ENCODE measurements at places on chromosomes 16 and 17.
A peak's percentile ranks its signal among the peaks of the same experiment; 100 is the strongest.

GRCh38 chr17:32302037-32302436 is 36.4 kb downstream of the RHBDL3 start:
- no peak for DNase-seq

GRCh38 chr16:63628812-63629211 is 1493.1 kb downstream of the CDH11 start:
- no peak for DNase-seq

- DNase-seq, result no peak
Observed at GRCh38 chr17:29802246-29802645, 127.8 kb downstream of the SSH2 start.

- DNase-seq, result no peak
Observed at GRCh38 chr17:67570797-67571196, 146.9 kb upstream of the NOL11 start.

GRCh38 chr16:82899731-82900450 is 273.1 kb downstream of the CDH13 start:
- DNase-seq, result no peak

DNA sequence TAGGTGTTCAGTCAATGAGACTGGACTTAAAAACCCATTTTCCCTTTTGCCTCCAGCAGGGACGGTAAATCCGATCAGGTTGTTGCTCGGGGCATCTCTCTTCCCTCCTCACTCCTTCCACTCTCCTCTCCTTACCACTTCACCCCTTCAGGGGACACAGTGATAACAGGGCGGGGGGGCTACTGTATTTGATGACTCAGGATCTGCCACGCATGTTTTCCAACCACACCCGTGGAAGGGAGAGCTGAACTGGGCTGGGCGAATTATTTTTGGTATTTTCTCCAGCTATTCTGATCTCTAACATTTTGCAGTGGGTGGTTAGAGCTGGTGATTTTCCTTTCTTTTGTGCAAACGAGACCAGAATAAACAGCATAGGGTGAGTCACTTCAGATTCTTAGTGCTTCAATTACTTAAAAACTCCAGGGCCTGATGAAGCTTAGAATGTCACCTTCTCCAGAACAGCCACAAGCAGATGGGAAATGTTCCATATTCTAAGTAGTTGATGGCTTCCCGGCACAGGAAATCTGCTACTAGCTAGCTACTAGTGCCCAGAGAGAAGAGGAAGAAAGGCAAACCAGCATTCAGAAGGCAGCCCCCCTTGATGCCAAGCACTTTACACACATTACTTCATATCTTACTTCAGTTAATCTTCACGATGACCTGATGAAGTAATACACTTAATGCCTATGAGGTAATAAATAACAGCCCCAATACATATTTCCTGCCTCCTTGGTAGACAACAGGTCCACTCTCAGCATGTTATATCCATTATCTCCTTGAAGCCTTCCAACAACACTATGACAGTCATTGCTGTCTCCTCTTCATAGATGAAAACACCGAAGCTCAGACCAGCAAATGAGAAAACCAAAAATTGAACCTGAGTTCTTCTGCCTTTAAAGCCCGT is 74.1 kb downstream of the ASIC2 start:
- DNase-seq, result no peak

GRCh38 chr16:80054647-80055046 is 454.1 kb upstream of the MAF start:
- no peak for DNase-seq

DNA sequence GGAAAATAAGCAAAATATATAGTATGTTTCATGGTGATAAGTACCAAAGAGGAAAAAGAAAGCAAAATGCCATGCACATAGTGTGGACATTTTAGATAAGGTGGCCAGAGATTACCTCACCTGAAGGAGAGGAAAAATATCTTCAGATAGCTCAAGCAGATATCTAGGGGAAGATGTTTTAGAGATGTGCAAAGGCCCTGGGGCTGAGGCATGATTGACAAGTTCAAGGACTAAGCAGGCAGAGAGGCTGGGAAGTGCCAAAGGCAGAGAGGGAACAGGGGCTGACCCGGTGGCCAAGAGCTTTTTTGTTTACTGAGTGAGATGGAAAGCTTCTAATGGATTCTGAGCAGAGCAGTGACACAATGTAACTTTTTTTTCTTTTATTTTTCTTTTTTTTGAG is 4.4 kb upstream of the MT4 start:
- no peak for DNase-seq

DNA sequence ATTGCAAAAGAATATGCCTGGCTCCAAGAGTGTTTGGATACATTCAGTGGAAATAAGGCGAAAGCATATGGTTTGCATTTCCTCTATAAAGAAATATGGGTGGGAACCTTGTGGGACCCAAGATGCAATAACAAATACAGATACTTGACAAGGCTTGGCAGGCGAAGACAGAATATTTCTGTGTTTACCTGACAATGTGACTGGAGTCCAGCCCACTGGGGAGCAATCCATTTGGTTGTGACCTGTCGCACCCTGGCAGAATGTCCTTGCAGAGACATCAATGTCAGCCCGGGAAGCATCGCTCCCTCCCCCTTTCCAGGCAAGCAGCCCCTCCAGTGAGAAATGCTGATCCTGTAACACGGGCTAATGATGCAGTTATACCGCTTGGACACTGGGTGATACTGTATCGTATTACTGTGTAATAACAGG is 296.6 kb downstream of the MAF start:
- no peak for DNase-seq

GRCh38 chr17:34435182-34435928 is 72.3 kb upstream of the CCL1 start:
- no peak for DNase-seq

DNA sequence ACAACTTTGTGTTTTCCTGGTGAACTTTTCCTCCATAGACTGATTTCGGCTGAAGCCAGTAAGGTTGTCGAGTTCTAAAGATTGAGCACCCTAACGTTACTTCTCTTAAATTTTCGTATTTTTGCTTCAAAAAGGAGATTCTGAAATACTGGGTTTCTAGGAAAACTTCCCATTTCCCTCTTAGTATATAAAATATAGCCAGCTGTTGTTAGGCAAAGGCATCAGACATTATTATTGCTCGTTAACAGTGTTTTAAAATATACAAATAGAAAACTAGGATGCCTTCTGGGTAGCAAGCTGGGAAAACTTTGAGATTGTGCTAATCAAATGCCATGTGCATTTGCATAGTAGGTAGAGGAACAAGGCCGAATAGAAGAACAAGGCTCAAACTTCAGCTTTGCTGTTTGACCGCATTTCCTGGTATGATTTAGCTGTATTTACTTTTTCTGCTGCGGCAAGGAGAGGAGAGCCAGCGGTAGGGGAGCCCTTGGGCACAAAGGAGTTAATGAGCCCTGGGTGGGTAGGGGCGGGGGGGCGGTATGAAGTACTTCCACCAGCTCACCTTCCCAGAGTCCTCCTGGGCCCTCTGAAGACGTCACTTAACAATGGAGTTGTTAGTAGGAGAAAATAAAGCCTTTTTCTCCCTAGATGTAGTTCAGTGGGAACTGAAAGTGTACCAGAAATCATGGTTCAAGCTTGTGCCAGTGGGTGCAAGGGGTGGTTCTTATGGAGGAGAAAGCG is 151.9 kb downstream of the MSI2 start:
- peak; percentile 71 for DNase-seq

- DNase-seq, result no peak
Observed at GRCh38 chr16:56938664-56939513, 6.9 kb downstream of the HERPUD1 start.

DNA sequence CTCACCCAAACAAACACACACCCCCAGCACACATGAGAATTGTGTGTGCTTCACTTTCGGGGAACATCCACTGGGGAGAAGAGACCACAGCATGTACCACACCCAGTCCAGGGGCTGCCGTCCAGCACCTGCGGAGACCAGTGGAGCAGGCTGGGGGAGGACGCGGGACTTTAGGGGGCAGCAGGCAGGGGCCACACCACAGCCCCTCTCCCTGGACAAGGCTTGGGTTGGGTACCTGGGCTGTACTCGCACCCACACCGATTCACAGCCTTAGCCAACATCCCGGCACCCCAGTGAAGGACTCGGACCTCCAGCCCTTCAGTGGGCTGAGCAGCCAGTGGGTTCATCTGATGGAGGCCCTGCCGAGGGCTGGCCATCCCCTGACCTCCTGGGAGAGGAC is 63.3 kb downstream of the RBFOX3 start:
- no peak for DNase-seq

DNA sequence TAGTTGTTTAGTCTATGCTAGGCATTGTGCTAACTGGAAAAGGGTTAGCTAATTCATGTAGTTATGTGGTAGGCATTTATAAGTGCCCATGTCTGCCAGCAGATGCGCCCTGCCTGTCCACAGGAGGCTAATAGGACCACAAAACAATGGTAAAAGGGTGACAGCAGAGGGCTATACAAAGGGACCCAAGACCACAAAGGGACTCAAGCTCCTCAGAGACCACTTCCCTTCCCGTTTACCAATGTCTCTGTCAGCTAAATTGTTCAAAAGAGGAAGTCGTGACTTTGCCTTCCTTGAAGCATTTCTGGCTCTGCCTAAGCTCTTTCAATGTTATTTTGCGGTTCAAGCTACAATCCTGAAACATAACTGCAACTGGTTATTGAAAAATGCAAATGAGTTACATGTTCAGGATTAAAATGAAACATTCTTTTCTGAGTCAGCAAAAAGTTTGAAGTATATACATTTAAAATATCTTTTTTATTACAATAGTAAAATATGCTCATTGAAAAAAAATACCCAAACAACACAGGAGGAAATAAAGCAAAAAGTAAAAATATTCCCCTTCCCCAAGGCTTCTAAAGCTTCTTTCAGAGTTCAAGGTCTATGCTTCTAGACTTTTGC is 149.2 kb downstream of the MAF start:
- DNase-seq, result no peak

- no peak for DNase-seq
Observed at GRCh38 chr17:20967776-20968175, 75.0 kb downstream of the USP22 start.

GRCh38 chr17:56812901-56813388 is 20.8 kb downstream of the C17orf67 start:
- no peak for DNase-seq

- DNase-seq, result no peak
Observed at GRCh38 chr16:27777527-27777926, 227.6 kb downstream of the KATNIP start.

- DNase-seq, result no peak
Observed at GRCh38 chr17:32995416-32996045, 3.9 kb downstream of the SPACA3 start.

- no peak for DNase-seq
Observed at GRCh38 chr17:52128721-52129120, 29.8 kb downstream of the CA10 start.

- DNase-seq, result no peak
Observed at GRCh38 chr16:47363761-47364160, 97.1 kb downstream of the ITFG1 start.

- DNase-seq, result no peak
Observed at GRCh38 chr17:64515419-64515818, 8.6 kb downstream of the CEP95 start.

DNA sequence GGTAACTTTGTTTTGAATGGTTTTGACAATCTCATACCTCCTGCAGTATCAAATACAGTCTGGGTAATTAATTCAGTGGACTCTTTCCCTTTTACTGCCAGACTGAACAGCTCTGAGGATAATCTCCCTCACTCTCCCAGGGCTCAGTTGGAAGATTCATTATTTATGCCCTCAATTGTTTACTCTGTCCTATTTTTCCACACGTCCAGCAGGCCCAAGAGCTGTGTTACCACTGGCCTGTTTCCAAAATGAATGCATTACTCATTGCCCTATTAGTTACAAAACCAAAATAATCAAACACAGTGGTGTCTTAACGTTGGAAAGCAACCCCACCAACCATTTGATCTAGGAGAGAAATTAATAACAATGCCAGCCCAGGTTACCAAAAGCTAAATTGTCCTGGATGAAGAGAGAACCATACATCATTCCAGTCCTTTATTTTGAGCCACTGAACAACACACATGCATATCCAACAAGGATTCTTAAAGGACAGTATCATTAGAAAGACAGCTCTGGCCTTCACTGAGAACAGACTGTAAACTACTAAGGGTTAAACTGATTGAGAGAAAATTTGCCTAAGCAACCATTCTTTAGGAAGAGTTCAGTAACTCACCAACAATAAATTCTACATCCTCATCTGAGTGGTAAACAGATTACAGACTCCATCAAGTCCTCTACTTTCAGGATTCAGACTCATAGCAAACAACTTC is 34.5 kb downstream of the FAM222B start:
- no peak for DNase-seq

DNA sequence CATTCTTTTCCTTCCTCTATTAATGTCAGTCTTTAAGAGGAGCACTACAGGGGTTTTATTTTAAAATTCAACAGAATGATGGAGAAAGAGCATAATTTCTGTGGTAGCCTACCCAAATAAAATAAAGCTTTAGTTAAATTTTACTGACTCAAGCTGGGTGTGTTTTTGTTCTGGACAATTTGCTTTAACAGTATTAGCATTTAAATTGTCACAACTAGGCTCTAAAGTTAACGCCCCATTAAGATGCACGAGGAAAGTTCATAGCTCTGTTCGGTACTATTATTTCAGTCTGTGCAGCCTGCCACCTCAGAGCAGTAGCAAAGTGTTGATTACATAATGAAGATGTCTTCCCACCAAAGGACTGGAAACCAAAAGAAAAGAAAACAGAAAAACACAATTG is 52.0 kb downstream of the CDK12 start:
- DNase-seq, result no peak

DNA sequence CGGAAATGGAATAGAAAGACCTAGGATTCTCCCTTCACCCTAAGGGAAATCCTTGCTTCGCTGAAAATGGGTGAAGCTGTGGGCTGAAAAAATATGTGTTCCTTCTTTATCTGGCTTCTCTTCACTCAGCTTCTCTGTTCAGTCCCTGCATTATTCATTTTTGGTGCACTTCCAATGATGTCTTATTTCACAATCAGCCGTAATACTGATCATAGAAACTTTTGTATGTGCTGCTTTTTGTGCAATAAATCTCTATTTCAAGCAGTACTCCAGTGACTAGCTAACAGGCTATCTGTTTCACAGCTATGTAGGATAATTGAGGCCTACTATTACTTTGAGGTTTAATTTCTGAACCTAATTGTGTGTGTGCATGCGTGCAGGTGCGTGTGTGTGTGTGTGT is 144.6 kb downstream of the FOXL1 start:
- DNase-seq, result no peak
